ENCODE measurements at places on chromosomes 6 and 20.

GRCh38 chr6:144234399-144234798 is 50.7 kb upstream of the UTRN start:
- DNase-seq = no peak

DNA sequence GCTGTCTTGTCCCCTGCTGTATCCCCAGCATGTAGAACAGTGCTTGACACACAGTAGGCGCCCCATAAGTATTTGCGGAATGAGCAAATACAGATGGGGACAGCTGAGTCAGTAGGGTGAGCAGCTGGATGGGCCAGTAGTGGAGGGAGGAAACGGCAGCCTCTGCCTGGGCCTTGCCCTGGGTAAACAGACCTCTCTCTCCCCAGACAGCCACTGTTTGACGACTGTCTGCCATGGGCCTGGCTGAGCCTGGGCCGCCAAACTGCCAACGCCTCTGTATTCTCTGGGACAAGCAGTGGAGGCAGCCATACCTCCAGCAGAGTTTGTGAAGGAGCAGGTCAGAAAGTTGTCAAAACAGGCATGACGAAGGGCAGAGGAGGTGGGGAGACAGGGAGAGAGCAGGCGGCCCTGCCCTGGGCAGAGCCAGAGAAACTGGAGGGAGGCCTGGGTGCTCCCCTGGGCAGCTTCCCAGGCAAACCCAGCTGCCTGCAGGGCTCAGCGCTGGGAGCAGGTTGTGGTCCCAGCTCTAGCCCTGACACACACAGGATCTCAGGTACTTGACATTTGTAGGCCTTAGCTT is 15.2 kb downstream of the HNF4A start:
- DNase-seq = no peak

DNA sequence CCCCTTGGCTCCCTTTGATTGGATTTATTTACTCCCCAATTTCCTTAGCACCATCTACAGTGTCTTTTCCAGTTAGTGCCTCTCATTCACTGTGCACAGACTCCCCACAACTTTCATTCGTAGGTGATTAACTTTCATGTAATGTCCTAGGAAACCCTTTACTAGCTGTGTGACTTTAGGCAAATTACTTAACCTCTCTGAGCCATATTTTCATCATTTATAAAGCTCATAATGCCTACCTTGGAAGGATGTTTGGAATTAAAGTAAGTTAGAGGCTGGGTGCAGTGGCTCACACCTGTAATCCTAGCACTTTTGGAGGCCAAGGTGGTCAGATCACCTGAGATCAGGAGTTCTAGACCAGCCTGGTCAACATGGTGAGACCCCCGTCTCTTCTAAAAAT is 20.1 kb downstream of the C6orf15 start:
- no peak for DNase-seq

GRCh38 chr6:15287670-15288375 is 42.0 kb downstream of the JARID2 start:
- no peak for DNase-seq

- DNase-seq = no peak
Measured at GRCh38 chr20:10647471-10647870, 26.3 kb downstream of the JAG1 start.

GRCh38 chr6:162819284-162819683 is 91.5 kb downstream of the PACRG start:
- no peak for DNase-seq

DNA sequence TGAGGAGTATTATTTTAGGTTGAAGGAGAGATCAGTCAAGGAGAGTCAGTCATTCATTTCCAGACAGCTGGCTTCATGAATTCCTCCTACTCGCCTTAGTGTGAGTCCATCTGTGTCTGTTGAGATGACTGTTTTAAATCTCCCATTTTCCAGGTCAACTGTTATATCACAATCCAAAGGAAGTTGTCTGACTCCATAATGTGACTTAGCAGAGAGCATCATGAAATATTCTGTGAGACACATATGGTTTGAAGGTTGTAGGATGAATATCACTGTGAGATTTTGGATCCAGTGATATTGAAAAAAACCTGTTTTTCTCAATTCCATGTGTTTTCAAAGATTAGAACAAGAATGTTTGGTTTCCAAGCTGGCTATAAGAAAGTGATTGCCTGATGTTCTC is 530.2 kb upstream of the MAN1A1 start:
- DNase-seq = no peak

GRCh38 chr6:5109436-5109835 is 24.3 kb downstream of the PPP1R3G start:
- no peak for DNase-seq
